ENCODE measurements at places on chromosomes 16 and 17.
A peak's percentile ranks its signal among the peaks of the same experiment; 100 is the strongest.

DNA sequence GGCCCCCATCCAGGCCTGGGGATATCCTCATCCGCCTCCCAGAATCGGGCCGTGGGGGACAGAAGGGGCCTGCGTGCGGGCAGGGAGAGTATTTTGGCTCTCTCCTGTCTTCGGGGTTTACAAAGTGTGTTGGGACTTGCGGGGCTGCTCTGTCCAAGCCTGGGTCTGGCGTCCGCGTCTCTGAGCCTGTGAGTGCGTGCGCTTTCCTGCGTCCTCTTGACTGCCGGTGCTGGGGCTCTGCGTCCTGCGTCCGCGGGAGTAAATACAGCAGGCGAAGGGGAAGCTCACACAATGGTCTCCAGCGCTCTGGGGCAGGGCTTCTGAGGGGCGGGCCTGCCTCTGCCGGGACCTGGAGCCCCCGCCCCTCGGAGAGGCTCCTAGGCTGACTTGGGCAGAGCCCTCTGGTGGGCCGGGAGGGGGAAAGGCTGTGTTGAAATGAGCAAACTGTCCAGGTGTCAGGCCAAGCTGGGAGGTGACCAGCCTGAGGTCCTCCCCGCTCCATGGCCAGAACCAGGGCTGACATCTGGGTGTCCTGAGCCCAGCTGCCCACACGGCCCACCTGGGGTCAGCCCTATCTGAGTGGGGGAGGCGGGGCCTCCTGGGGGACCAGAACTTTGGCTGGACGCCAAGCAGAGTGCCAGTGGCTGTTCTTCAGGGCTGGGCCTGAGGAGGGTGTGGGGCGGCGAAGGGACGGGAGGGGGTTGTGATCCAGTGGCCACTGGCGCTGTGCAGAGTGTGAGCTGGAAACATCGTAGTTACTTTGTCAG is 233.6 kb downstream of the SEC14L1 start:
- peak; percentile 80 for DNase-seq

GRCh38 chr16:75238853-75239541 is 12.4 kb downstream of the BCAR1 start:
- no peak for DNase-seq

- peak; percentile 97 for DNase-seq
Observed at GRCh38 chr17:49739641-49740271, 24.2 kb downstream of the FAM117A start.

GRCh38 chr16:81703177-81704155 is 75.6 kb upstream of the PLCG2 start:
- DNase-seq, result no peak

DNA sequence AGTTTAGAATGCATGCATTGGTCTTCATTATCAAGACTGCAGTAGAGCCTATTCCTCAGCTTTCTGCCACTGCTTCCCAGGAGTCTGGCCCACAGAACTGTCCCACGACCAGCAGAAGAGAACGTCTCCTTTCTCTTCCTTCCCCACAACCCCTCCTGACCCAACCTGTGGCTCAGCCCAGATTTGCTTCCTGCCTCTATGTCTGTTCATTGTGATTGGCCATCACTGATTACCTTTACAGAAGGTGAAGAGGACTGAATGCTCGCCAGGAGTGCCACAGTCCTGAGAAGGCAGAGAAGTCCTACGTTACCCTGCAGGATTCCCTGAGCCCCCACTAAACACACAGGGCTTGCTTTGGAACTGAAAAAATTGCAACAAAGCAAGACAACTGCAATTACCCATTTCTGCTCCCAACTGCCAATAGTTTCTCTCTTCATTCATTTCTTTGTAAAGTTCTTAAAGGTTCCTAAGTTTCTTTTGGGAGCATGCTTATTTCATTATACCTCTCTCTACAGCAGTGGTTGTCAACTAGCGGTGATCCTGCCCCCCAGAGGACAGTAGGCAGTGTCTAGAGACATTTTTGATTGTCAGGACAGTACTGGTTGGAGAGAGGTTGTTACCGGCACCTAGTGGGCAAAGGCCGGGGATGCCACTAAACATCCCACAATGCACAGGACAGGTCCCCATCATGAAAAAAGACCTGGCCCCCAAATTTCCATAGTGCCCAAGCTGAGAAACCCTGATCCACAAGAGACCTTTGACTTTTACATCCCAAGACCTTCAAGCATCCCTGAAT is 4.5 kb upstream of the NAT9 start:
- DNase-seq, result peak; percentile 50

- DNase-seq, result peak; percentile 44
Observed at GRCh38 chr16:75099738-75100602, 16.6 kb downstream of the LDHD start.

GRCh38 chr16:79769270-79769927 is 168.9 kb upstream of the MAF start:
- DNase-seq, result no peak

- DNase-seq, result no peak
Observed at GRCh38 chr17:39400547-39401411, 647 bp downstream of the FBXL20 start.

DNA sequence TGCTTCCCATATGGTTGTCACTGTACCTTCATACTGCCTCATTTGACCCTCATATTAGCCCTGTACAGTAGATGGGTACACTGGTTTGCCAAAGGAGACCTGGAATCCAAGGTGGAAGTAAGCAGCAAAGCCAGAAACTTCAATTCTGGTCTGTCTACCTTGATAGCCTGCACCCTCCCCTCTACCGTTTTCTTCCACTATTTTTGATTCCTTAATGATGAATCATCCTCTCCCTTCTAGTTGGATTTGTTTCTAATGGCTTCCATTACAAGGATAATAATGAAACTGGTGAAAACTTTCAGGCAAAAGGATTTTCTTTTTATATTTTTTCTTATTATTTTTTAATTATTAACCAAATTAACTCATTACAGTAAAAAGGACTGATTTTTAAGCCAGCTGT is 17.3 kb downstream of the TAC4 start:
- DNase-seq, result no peak

DNA sequence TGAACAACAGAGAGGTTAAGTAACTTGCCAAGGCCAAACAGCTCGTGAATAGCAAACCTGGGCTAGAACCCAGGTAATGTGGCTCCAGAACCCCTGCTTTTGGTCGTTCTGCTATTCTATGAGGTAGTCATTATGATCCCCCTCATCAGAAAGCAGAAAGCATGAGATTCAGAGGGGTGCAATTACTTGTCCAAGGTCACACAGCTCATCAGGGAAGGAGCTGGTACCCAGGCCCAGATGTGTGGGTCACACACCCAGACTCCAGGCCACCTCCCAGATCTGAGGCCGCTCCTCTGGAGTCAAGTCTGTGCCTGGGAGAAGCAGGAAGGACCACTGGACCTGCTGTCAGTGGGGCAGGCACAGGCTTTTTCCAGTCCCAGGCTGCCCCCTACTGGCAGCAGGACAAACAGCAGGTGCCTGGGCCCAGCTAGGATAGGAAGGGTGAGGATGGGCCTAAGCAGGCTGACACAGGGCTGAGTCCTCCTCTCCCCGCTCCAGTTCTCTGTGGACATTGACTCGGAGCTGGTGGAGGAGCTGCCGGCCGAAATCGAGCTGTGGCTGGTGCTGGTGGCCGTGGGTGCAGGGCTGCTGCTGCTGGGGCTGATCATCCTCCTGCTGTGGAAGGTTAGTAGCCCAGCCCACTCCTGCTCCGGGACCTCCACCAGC is 7.8 kb upstream of the PDK2 start:
- peak; percentile 80 for DNase-seq

GRCh38 chr17:49190932-49191331 is 19.4 kb downstream of the GNGT2 start:
- DNase-seq, result no peak

- DNase-seq, result no peak
Observed at GRCh38 chr16:88379694-88380040, 3.1 kb upstream of the ZNF469 start.

GRCh38 chr17:81907219-81908145 is 3.7 kb downstream of the PCYT2 start:
- DNase-seq, result no peak

DNA sequence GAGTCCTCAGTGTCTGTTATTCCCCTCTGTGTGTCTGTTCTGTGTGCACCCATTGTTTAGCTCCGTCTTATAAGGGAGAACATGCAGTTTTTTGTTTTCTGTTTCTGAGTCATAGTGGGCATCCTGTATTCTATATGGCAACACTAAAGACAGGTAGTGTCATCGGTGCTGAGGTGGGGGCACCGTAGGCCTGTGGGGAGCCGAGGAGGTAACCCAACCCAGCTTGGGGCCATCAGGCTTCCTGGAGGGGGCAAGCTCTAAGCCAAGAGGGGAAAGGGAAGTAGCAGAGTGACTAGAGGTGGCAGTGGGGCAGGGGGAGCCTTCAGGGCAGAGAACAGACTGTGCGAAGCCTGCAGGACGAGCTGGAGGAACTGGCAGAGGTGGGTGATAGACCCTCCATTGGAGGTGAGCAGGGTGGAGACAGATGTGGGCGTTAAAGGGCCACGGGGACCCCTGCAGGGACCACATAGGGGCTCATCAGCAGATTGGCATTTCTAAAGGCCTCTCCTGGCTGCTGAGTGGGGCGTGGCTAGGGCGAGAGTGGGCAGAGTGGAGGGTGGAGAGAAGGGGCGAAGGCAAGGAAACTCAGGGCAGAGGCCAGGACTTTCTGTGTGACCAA is 36.5 kb downstream of the CPNE2 start:
- peak; percentile 52 for DNase-seq

- DNase-seq, result no peak
Observed at GRCh38 chr17:11459861-11460331, 138.4 kb upstream of the DNAH9 start.

DNA sequence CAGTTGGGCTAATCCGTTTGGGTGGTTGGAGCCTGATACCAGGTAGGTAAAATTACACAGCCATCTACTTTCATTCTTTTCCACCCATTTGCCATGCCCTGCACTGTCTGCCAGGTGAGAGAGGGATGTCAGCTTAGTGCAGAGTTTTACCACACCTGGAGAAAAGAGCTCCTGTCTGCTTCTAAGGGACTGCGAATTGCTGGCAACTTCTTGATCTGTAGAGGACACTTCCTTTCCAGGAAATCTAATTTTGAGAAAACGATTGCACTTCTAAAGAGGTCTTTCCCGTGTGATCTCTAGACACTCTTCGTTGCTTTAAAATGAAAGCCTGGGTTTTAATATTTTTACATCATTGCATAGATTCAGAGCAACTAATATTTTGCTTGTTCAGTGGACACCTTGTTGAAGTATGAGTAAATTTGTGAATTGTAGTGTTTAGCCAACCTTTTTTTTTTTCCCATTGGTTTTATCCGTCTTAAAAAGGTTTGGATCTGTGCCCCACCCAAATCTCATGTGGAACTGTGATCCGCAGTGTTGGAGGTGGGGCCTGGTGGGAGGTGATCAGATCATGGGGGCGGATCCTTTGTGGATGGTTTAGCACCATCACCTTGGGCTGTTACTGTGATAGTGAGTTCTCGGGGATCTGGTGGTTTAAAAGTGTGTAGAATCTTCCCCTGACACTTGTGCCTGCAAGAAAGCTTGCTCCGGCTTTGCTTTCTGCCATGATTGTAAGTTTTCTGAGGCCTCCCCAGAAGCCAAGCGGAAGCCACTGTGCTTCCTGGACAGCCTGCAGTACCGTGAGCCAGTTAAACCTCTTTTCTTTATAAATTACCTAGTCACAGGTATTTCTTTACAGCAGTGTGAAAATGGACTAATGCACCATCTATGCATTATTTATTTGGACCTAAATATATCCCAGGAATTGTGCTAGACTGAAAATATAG is 104.6 kb downstream of the PRKCA start:
- no peak for DNase-seq

- DNase-seq, result peak; percentile 90
Observed at GRCh38 chr17:78168242-78168902, at the start of gene SYNGR2. Gene SYNGR2, plus strand, starts transcription at chr17:78168581. Its CDS starts 36 bp downstream, at chr17:78168617.

- no peak for DNase-seq
Observed at GRCh38 chr16:1192384-1193073, 32.5 kb downstream of the TPSG1 start.

- peak; percentile 87 for DNase-seq
Observed at GRCh38 chr17:7922845-7923628, 6.6 kb downstream of the KCNAB3 start.

GRCh38 chr17:20922128-20922670 is 120.6 kb downstream of the USP22 start:
- DNase-seq, result no peak

DNA sequence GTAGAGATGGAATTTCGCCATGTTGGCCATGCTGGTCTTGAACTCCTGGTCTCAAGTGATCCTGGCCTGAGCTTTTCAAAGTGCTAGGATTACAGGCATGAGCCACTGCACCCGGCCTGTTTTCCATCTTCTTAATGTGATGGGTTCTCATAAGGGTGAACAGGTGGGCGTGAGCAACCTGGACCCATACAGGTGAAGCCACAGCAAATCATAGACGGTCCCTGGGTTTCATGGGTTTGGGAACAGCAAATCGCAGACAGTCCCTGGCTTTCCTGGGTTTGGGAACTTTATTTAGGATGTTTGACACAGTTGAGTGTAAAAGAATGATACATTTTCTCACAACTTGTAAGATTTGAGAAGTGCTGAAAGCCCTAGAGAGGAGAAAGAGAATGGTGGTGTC is 12.9 kb upstream of the MEIOB start:
- DNase-seq, result no peak

GRCh38 chr17:33528846-33529245 is 235.8 kb upstream of the ASIC2 start:
- no peak for DNase-seq

DNA sequence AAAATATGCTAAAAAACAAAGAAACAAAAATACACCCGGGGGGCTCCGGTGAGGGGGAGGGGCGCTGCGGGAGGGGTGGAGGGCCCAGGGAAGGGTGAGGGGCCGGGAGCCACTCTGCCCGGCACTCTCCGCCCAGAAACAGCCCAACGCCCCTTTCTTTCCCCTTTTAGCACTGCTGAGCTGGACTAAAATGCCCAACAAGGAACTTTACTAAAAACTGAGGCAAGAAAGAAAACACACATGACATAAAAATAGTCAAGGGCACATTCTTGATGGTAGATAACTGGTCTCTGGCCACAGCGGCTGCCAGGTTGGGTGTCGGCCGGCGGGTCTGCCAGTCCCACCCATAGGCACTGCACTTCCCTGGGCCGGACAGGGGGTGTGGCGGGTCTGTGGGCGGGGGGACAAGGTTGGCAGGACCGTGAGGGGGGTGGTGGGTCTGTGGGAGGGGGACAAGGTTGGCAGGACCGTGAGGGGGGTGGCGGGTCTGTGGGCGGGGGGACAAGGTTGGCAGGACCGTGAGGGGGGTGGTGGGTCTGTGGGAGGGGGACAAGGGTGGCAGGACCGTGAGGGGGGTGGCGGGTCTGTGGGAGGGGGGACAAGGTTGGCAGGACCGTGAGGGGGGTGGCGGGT is 20.9 kb downstream of the METRNL start:
- DNase-seq, result no peak

DNA sequence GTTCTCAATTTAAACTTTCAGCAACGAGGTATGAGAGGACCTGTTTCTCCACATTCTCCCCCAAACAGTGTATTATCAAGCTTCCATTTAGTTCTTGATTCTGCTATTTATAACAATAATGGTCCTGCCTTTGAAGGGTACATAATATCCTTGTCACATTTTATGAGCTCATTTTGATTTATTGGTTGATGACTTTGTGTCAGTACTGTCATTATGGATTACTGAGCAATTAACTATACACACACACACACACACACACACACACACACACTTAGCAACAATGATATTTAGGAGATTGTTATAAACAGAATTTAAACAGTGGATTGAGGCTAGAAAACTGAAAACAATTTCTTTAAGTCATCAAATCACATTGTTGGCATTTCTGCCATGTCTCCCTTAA is 7.0 kb downstream of the TMIGD1 start:
- no peak for DNase-seq

- no peak for DNase-seq
Observed at GRCh38 chr16:4673387-4674046, 19.8 kb upstream of the NUDT16L1 start.

Data from CD4-positive, alpha-beta T cell treated with Interleukin-12 subunit alpha and Interleukin-12 subunit beta, for 1 hour (primary cell).